ENCODE measurements at places on chromosomes 2 and 18. TPM values are rescaled to one million over a fixed set of nuclear protein-coding genes. Genes with fewer than 3 reads are reported as not detected.

The TRIB2 gene
- 112 TPM for total RNA-seq

DNA sequence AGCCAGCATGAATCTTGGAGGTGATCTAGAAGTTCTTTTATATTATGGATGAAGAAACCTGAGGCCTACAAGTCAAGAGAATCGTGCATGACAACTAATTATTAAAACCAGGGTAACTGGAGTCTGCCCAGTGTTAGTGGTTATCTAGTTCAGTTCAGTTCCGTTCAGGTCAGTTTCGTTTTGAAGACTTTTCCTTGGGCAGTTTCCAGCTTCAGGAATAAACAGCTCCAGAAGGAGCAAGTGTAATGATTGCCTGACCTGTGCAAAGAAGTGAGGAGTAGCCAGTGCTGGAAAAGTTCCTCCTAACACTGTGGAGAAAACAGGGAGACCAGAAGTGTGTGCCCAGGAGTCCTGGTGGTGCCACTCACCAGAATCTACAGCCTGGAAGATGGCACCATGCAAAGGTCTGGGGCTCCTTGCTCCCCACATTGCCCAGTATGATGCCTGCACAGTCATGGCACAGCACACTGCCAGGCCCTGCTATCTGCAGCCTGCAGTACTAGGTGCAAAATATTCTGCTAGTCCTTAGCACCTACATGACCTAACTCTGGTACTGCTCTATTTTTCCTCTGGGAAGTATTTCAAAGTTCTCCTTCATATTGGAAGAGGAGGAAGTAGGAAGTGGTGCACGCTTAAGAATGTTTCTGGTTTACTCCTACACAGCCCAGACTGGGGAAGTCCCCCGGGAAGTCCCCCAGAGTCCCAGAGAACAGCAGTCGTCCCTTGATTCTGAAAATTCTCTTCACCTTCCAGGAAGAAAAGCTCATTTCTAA, 65.8 kb downstream of the SUMO1 start:
- DNase-seq = peak; percentile 35

DNA sequence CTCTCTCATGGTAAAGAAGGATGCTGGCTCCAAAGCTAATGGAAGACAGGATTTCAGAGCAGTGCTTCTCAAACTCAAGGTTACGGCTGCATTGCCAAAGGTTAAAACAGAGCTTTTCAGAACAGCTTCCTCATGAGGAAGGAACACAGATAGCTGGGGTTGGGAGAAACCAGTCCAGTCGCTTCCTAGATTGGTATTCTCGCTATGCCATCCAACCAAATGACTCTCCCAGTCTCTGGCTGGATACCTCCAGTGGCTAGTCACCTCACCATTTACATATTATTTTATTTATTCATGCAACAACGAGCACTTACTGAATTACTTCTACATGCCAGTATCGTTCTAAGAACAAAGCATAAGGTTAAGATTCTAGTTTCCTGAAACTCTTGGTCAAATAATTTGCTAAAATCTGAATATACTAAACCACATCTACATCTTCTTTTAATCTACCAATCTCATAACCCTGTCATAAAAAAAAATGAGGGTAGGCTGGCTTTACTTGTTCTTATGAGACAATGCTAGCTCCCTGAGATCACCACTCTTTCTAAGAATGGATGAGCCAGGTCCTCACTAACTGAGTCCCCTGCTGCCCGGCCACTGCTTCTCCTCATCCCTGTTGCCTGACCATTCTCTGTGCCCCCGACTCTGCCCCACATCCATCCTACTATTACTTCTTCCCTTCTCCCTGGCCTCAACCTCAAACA, 20.4 kb downstream of the KDSR start:
- DNase-seq = no peak

DNA sequence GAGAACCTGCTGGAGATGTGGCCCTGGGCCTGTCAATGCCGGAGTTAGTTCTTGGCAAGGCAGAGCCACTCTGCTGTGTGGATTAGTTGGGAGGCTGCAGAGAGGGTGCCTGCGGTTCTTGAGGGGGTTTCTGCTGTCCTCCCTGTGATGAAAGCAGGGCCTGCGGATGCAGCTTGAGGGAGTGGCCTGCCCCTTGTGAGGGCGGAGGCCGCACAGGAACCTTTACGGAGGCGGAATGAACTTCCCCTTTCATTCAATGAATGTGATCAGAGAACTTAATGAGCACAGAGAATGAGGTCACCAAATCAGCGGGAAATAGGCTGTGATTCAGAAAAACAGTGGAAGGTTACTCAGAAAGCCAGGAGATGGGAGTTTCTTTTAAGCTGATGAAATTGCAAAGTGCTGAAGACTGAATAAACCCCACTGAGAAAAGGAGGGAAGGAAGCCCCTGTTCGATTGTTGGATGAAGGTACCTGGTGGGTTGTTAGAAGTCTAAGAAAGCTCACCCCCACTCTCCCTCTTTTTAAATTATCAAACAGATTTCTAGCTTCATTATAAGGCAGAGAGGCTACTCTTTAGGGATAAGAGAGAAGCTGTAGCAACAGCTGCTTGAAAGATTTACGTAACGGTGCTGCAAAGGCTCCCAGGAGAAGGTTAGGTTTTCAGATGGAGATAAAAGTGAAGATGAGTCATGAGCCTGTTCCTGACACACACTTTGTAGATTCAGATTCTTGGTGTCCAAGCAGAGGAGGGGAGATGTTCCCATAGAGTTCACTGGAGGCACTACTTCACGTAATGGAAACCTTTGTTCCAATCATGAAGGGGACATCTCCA, 47.4 kb downstream of the VWA3B start:
- DNase-seq = peak; percentile 10

The GCG gene
- total RNA-seq = not detected

DNA sequence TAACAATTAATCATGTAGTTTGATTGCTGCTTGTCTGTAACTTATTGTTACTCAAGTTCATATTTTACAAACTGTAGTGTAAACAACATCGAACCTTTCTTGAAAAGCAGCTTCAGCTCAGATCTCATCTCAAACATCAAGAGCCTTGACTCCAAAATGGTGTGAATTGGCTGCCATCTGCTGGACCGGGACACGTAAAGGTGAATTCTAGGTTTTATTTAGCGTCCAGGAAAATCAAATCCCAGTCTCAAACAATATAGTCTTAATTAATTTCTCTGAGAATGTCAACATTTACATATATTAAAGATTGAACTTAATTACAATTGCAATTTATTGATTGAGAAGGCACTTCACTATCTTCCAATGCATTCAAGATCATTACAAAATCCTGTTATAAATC, 453.0 kb downstream of the GALR1 start:
- peak; percentile 19 for DNase-seq

DNA sequence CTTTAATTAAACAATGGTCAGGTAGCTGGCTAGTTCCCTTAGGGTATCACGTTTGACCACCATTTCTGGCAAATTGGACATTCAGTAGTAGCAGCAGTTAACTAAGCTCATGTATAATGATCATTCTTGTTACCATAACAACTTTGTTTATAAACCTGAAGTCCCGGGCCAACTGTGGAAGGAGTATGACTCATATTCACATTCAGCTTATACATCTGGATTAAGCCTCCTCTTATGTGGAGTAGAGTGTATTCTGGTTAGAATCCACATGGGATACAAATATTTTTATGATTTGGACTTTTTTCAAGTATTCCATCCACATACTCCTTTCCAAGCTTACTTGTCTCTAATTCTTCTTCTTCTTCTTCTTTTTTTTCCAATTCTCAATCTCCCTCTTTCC, 70.3 kb upstream of the ZSWIM2 start:
- peak; percentile 64 for DNase-seq

DNA sequence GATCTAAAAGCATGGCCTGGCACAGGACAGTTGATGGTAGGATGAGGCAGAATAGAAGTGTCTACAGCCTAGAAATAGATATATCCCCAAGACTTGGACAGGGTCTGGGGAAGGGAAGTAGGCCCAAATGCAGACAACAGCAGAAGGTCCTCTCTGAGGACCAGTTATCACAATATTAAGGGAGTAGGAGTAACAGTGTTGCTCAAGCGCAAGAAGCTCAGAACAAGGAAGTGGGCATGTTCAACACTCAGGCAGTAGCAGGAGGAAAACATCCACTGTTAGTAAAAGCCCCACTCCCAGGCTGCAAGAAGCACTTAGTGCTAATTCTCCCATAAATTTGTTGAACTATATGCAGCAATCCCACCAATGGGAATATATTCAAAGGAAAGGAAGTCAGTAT, 314.7 kb downstream of the METTL4 start:
- DNase-seq = no peak

GRCh38 chr2:216491793-216492596, 6.6 kb upstream of the RPL37A start:
- no peak for DNase-seq

DNA sequence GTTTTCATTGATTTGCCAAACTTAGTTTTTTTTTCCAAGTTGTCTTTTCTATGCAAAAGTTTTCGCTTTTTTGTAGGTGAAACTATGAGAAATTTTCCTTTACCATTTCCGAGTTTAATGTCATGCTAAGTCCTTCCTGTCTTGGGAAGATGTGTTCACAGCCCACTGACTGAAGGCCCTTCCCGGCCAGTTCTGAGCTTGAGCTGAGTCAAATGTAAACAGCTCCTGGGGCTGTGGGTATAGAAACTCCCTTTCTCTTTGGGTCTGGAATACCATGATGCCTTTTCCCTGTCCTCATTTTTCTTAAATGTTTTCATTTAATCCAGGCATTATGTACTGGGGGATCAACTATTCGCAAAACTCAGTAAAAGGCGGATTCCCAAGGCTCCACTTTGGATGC, 69.8 kb upstream of the IL1R1 start:
- no peak for DNase-seq

The CD8B2 gene
- not detected for total RNA-seq

GRCh38 chr2:132871831-132872230, 201.8 kb upstream of the LYPD1 start:
- no peak for DNase-seq

GRCh38 chr2:234955971-234956509, 4.2 kb downstream of the SH3BP4 start:
- no peak for DNase-seq

DNA sequence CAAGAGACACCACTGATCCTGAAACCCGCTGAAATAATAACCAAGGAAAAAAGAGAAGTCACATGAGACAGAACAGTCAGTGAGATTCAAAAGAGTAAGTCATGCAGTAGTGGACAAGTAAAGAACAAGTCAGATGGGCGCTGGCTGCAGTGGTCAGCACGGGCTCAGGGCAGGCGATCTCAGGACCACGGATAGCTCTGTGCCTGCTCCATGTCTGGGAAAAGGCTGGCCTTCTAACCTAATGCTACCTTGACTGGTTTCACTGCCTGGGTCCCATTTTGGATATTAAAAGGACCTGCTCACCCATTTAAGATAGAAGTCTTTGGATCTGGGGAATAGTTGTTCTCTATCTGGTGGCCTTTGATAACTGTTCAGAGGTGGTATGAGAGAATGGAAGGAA, 61.7 kb upstream of the LCLAT1 start:
- peak; percentile 63 for DNase-seq

DNA sequence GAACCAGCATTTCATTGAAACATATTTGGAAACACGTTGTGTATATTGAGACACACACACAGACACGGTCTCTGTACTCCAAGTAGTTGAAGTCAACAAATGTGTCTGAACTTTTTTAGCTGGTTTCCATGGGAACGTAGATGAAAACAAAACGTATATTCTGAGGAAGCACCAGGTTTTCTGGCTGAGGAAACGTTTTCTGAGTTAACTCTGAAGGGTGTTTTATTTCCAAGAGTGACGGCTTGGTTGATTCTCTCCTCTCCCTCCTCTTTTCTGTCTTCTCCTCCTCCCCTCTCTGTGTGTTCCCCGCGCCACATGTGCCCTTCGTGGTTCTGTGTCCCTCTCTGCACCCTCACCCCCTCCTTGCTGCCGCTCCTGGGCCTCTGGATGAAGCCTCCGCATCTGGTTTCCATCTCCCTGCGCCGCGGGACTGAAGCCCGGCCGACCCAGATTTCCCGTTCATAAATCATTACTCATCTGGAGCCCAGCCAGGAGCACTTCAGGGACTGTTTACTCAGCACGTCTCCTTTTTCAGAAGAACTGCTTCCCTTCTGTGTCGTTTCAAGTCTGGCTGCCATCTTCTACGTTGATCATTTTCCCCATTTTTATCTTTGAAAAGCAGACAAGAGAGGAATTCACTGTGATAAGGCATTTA, 122.7 kb downstream of the COL6A3 start:
- peak; percentile 100 for DNase-seq

The SKOR2 gene
- not detected for total RNA-seq

DNA sequence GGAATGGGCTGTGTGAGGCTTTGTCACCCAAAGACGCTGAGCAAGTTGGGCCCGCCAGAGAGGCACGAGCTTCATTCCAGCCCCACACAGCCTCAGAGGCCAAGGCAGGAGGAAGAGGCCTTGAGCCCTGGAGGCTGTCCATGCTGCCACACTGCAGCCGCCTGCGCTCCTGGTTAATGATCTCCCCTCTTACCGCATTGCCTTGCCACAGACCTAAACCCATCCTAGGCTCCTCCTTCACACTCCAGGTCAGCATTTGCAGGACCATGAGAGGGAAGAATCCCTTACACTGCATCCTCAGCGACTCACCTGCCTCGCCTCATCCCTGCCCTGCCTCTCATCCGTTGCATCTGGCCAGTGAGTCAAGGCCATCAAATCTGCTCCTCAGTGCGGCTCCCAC, 24.6 kb downstream of the KIF3C start:
- DNase-seq = no peak

GRCh38 chr2:157427003-157427921, 16.6 kb downstream of the CYTIP start:
- DNase-seq = no peak

DNA sequence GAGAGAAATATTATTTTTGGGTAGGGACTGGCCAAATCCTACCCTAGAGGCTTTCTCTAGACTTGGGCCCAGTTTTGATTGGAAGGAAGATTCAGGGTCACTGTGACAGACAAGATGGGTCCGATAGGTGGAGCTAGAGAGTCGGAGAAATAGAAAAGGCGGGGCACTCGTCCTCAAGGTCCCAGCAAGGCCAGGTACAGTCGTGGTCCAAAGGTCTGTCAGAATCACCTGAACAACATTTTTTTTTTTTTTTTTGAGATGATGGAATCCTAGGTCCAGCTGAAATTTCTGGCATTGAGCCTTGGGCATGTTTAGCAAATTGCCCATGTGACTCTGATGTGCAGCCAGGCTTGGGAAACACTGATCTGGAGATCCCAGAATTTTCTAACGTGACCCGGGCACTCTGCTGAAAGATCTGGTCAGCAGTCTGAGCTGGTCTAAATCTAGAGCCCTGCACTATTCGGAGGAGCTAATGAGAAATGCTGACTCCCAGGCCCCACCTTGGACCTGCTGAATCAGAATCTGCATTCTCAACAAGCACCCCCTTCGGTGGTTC, 23.0 kb upstream of the NTSR2 start:
- DNase-seq = peak; percentile 73

GRCh38 chr2:27795093-27795834, 23.7 kb downstream of the MRPL33 start:
- DNase-seq = no peak

The CFC1 gene
- not detected for total RNA-seq

DNA sequence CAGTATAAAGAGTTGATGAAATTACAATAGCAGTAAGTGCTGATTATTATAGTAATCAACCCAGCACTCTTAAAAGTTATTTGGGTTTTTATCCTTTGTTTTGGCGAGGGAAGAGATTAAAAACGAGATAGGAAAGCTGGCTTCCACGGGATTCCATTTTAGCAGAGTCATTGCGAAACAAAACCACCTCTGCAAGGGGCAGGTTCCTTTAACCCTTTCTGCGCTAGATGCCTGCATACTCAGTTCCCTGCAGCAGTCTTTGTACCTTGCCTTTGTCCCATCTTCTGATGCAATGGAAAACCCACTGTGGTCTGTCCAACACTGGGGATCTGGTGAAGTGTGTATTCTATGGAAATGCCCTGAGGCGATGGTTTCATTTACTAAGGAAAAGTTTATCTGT, 2.7 kb downstream of the YPEL5 start:
- no peak for DNase-seq

The GDF7 gene
- not detected for total RNA-seq

The PNKD gene
- total RNA-seq = 27.2 TPM

All from fibroblast of the aortic adventitia (primary cell).